Activated CD8-positive, alpha-beta memory T cell treated with anti-CD3 and anti-CD28 coated beads for 4 hours (primary cell): ENCODE measurements at places on chromosomes 16 and 17.

DNA sequence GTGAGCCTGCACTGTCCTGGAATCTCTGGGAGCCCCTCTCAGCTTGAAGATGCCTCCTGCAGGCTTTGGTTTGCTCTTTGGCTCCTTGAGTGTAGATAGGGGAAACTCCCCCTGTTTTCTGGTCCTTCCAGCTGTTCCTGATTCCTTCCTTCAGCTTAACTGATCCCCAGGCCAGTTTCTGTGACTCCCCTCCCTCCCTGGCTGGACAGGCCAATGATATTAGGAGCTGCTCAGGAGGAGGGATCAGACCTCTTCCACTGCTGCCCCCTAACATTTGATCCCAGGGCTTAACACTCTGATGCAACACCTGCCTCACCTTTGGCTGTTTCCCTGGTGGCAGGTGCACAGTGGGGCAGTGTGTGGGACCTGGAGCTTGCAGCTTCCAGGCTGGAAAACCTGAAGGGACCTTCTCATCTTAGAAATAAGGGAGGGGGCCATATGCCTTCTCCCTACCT lies at the start of gene TAC4:
TSS of gene TAC4 (minus strand) at position 51 of the 455 bp plus-strand sequence. CDS start 52 bp downstream, outside the sequence.
- DNase-seq: no peak

DNA sequence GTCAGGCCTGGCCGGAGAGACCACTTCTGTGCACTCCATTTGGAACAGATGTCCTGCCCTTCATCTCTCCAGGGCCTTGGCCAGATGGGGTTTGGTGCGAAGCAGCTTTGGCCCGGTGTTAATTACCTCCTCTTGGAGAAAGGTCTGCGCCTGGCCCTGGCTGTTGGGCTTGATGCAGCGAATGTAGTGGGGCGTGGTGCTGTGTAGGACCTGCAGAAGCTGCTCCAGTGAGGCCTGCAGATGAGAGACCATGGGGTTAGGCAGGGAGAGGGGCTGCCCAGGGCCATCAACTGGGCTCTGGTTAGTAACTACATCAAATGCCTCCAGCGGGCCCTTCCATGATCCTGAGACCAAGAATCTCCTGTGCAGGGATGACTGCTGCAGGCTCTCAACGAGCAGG lies 18.7 kb downstream of the ZNHIT3 start:
- DNase-seq: no peak

- no peak for DNase-seq
Measured at GRCh38 chr17:55451203-55451641, 29.6 kb upstream of the MMD start.

DNA sequence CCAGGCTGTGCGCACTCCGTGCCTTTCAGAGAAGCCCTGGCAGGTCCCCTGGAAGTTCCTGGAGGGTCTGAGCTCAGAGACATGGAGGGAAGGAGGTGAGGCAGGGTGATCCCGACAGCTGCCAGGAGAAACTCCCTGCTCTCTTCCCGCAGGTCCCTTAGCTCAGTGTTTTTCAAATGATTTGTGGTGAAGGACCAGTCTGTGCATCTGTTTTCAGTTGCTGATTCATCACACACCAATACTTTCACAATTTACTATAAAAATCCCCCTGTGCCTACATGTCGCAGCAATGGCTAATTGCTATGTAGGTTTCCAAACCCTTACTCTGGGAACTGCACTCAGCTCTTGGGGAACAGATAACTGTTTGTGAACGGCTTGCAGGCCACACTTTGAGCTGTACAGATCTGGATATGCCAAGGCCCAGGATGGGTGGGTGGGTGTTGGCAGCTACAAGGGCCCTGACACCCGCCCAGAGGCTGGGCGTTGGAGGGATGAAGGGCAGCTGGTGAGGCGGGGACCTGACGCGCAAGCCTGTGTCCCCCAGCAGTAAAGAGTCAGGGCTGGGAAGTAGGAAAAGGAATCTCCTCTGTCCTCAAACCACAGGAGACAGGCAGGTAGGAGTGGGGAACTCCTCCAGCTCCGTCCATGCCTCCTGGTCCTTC lies 20.5 kb upstream of the EMP2 start:
- no peak for DNase-seq

- no peak for DNase-seq
Measured at GRCh38 chr16:71859762-71860521, 14.2 kb downstream of the ATXN1L start.

DNA sequence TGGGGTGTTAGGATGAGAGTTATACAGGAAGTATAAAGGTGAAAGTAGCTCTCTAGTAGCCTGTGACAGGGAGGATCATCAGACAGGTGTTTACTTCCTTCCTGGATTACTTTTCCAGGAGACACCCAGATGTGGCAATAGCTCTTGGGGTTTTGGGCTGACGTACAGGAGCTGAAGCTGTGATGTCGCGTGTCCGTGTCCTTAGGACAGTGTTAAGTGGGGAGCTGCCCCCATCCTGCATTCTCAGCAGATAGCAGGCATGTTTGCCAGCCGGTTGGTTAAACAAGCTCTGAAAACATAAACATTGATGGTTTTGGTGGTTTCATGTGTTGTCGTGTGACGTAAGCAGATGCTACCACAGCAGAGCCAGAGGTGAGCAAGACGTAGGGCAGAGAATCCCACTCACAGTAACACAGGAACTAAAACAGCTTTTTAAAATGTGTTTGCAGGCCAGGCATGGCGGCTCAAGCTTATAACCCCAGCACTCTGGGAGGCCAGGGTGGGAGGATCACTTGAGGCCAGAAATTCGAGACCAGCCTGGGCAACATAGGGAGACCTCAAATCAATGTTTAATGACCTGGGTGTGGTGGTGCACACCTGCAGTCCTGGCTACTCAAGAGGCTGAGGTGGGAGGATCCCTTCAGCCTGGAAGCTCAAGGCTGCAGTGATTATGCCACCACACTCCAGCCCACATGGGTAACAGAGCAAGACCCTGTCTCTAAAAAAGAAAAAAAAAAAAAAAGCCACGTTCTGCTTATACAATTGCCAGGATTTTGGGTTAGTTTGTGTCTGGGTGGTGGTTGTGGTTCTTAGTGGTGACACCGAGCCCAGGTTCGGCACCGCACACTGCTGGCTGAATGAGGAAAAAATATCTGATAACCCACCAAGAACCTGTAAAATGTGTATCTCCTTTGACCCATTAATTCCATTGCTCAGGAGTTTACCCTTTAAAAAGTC lies 18.2 kb upstream of the IL17C start:
- peak; percentile 56 for DNase-seq

DNA sequence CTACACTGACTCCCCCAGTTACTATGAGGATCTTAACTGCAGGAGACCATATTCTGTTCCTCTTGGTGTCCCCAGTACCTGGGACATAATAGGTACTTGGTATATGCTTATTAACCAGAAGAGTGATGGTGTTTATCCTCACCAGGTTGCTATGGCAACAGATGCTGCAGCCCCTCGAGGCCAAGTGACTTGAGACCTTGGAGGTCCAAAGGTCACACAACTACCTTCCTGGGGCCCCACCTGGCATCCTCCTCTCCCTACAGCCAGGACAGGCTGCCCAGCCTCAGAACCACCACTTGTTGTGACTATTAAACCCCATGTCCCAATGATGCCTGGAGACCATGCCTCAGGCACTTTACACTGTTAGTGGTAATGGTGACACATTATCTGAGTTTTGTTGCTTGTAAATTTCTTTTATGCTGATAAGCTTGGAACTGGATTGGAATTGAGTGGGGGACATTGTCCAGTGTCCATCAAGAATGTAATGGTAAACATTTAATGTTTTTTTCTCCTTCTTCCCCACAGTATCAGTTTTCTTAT lies 189.4 kb downstream of the CCDC182 start:
- DNase-seq: no peak
